Posterior vena cava (tissue), 2 donors: ENCODE measurements at places on chromosomes 7 and 10.

- DNase-seq, result no peak
Measured at GRCh38 chr7:101236292-101236835, 1.2 kb downstream of the CLDN15 start.

DNA sequence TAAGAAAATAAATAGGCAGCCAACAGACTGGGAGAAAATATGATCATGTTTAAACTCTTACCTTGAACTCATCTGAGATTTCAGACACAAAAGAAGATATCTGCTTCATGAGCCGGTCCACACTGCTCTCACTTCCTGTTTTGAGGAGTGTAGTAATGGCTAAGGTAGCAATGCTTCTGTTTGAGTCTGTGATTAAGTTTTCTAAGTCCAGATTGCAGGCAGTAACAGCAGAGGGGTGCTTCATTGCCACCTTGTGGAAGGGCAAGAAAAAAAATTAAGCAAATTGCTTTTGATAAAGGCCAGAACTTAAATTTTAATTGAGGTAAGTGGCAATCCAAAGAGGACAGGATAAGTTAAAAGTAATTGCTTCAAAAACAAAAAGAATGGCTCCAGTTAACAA is 69.1 kb downstream of the MEST start:
- DNase-seq, result no peak

DNA sequence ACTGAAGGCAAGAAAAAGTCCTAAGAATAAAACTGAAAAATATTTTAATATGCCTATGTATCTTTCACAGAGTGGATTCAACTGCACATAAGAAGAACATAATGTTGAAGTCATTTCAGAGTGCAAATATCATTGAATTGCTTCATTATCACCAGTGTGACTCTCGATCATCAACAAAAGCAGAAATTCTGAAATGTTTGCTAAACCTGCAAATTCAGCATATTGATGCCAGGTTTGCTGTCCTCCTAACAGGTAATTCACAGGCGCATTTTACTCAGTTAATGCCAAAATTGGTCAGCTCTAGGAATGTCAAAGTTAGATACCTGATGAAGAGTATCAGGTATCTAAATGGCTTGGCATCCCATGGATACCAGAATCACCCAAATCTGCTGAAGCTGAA is 52.0 kb downstream of the GDI2 start:
- no peak for DNase-seq

- no peak for DNase-seq
Measured at GRCh38 chr10:127440371-127440770, 108.7 kb upstream of the NPS start.

GRCh38 chr7:92809397-92809759 is 27.0 kb downstream of the CDK6 start:
- no peak for DNase-seq
